ENCODE measurements at places on chromosomes 12 and 14. TPM values are rescaled to one million over a fixed set of nuclear protein-coding genes. Genes with fewer than 3 reads are reported as not detected.
A peak's percentile ranks its signal among the peaks of the same experiment; 100 is the strongest.

The ESRRB gene
- total RNA-seq: not detected

DNA sequence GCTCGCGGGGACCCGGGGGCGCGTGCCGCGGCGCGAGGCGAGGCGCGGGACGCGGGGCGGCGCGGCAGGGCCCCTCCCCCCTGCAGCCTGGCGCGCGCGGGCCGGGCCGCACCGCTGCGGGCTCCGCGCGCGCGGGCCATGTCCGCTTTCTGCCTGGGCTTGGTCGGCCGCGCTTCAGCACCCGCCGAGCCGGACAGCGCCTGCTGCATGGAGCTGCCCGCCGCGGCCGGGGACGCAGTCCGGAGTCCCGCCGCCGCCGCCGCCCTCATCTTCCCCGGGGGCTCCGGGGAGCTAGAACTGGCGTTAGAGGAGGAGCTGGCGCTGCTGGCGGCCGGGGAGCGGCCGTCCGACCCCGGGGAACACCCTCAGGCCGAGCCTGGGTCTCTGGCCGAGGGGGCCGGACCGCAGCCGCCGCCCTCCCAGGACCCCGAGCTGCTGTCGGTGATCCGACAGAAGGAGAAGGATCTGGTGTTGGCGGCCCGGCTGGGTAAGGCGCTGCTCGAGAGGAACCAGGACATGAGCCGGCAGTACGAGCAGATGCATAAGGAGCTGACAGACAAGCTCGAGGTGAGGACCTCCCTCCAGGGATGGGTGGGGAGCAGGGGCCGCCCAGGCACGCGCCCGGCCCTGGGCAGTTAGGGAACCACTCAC is 820 bp downstream of the BICDL1 start:
- DNase-seq: peak; percentile 86
- H3K4me3 ChIP-seq: no peak overlapping the region
- H3K4me1 ChIP-seq: peaks cover 8% of the 10 kb centered on the region
- no peak overlapping the region for H3K27ac ChIP-seq
- H3K36me3 ChIP-seq: no peaks in the 10 kb centered on the region

DNA sequence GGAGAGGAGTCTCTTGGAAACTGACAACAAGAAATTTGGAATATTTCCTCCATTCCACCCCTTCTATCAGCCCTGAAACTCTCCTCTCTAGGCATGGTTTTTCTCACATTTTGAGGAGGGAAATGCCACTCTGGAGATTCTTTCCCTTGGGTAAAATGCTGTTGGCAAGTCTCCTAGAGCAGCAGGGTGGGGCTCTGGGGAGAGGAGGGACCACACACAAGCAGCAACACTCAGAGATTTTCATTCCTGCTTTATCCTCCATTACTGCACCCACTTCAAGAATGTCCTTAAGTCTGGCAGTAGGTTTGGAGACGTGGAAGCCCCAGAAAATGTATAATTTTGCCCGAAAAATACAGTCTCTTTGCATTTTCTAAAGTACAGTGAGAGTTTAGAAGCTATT is 130.8 kb upstream of the FLRT2 start:
- no peak overlapping the region for H3K4me3 ChIP-seq
- no peak overlapping the region for H3K27ac ChIP-seq
- H3K36me3 ChIP-seq: no peaks in the 10 kb centered on the region
- no peaks in the 10 kb centered on the region for H3K27me3 ChIP-seq

DNA sequence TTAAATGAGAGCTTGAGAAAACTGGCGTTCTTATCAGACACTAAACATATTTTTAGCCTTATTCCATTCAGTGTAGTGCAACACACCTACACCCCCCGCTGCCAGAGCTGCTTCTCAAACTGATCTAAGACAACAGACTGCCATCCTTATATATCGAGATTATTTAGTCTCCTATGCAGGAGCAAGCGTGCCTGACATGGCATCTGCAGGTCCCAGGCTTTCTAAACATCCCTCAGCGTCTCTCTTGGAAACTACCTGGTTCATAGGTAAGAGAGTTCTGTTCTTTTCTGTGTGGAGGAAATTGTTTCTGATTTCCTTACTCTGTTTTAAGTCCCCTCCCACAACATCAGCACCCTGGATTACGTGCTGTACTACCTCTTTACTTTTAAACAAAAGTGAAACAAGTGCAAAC is 117.1 kb upstream of the PTPRB start:
- H3K36me3 ChIP-seq: no peaks in the 10 kb centered on the region
- peak; percentile 10 for DNase-seq
- H3K27me3 ChIP-seq: no peaks in the 10 kb centered on the region
- no peak overlapping the region for H3K27ac ChIP-seq
- peak overlapping the region; percentile 31 for H3K4me3 ChIP-seq

DNA sequence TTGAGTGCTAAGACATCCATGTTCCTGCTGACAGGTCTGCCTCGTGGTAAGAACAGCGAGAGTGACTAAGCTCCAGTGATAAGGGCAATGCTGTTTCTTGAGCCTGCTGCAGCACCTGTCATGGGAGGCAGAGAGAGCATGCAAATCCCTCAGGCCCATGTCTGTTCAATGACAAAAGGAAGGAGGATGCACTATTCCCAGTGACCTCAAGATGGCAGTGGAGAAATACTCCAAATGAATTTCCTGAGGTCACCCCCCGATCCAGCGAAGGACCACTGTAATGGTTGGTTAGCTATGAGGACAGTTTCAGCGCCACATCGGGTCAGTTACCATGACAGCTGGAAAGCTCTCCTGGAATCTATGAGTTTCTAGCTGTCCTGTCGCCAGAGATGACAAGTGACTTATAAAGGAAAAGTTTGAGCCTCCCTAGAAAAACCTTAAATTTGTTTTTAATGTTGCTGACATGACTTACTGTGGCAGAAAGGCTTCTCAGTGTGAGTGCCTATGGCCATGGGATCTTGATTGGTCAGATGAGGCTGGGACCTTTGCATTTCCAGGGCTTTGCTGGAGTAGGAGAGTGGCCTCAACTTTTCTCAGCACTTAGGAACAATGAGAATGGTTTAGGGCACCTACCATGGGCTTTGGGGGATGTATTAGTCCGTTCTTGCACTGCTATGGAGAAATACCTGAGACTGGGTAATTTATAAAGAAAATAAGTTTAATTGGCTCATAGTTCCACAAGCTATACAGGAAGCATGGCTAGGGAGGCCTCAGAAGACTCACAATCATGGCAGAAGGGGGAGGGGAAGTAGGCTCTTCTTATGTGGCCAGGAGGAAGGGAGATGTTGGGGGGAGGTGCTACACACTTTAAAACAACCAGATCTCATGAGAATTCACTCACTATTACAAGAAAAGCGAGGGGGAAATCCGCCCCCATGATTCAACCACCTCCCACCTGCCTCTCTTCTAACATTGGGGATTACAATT is 88.0 kb upstream of the TMEM260 start:
- H3K36me3 ChIP-seq: no peaks in the 10 kb centered on the region
- H3K27me3 ChIP-seq: no peaks in the 10 kb centered on the region
- no peak overlapping the region for H3K27ac ChIP-seq
- no peak overlapping the region for H3K4me3 ChIP-seq
- peak; percentile 11 for DNase-seq
- H3K4me1 ChIP-seq: peaks cover 4% of the 10 kb centered on the region

The CFAP54 gene
- not detected for total RNA-seq

DNA sequence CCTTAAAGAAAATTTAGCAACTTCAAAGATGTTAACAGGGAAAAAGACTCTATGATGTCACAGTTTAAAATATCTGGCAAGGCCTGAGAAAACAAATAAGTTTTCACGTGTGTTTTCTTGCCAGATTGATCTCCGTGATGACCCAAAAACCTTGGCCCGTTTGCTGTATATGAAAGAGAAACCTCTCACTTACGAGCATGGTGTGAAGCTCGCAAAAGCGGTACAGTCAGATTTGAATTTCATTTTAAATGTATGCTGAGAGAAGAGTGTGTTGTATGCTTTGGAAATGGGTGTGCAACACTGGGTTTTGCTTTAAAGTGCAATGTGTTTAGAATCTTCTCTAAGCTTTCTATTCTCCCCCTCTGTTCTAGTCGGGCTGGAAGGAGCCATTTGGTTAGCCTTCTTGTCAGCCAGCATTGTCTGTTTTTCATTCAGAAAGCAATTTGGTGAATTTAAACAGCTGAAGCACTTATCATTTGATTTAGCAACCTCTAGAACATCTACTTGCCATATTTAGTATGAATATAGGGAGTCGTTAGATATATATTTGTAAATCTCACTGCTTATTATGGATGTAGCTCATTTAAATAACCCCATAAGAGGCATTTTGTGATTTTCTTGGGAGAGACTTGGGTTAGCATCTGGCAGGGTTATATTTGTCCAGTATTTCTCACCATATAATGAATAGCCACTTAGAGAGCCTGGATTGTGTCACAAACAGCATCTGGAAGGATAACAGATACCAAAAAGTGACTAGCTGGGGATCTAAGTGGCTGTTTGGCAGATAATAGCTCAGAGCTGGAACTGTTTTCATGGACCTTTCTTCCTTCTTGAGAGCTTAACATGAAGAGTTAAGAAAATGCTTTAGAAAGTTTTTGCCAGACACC is 35.5 kb downstream of the GPHB5 start:
- no peaks in the 10 kb centered on the region for H3K36me3 ChIP-seq
- H3K4me3 ChIP-seq: no peak overlapping the region
- peaks cover 4% of the 10 kb centered on the region for H3K4me1 ChIP-seq
- H3K27me3 ChIP-seq: no peaks in the 10 kb centered on the region
- H3K27ac ChIP-seq: no peak overlapping the region
- DNase-seq: no peak

DNA sequence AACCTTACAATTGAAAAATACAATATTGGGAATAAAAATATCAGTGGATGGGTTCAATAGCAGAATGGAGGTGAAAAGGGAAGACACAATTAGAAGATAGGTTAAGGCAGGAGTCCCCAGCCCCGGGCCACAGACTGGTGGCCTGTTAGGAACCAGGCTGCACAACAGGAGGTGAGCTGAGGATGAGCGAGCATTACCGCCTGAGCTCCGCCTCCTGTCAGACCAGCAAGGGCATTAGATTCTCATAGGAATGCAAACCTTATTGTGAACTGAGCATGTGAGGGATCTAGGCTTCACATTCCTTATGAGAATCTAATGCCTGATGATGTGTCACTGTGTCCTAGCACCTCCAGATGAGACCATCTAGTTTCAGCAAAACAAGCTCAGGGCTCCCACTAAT is 27.3 kb upstream of the ST8SIA1 start:
- no peaks in the 10 kb centered on the region for H3K36me3 ChIP-seq
- no peak overlapping the region for H3K4me3 ChIP-seq
- no peaks in the 10 kb centered on the region for H3K27me3 ChIP-seq
- DNase-seq: no peak
- no peaks in the 10 kb centered on the region for H3K4me1 ChIP-seq

- DNase-seq: no peak
- H3K27ac ChIP-seq: no peak overlapping the region
- H3K4me3 ChIP-seq: no peak overlapping the region
- no peaks in the 10 kb centered on the region for H3K36me3 ChIP-seq
- H3K27me3 ChIP-seq: no peaks in the 10 kb centered on the region
Observed at GRCh38 chr12:90695415-90695814, 259.6 kb downstream of the CCER1 start.

The PAN2 gene
- total RNA-seq: 206 TPM

DNA sequence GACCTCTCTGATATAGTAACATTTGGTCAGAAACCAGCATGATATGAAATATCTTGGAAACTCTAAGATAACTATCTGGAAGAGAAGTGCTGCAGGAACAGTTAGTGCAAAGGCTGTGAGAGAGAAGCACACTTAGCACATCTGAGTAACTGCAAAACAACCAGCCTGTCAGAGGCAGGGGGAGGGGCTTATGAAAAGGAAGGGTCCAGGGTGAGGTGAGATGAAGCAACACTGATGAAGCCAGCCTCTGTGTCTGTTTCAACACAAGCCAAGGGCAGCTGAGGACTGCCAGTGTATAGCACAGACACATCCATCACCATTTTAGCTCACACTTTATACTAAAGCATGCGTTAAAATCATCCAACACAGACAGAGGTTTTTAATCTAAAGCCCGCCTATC is 37.4 kb upstream of the OVCH1 start:
- DNase-seq: no peak
- no peaks in the 10 kb centered on the region for H3K4me1 ChIP-seq
- H3K27me3 ChIP-seq: no peaks in the 10 kb centered on the region
- H3K4me3 ChIP-seq: no peak overlapping the region
- H3K27ac ChIP-seq: no peak overlapping the region

GRCh38 chr12:12560587-12561370 is 1.9 kb downstream of the DUSP16 start:
- peak overlapping the region; percentile 76 for H3K4me3 ChIP-seq
- H3K27ac ChIP-seq: peak overlapping the region; percentile 100

The FSCB gene
- total RNA-seq: not detected

The A2M gene
- 136 TPM for total RNA-seq

The ARHGDIB gene
- 69.5 TPM for total RNA-seq

All from transverse colon (tissue), 4 donors.